ENCODE measurements at places on chromosomes 7 and 10. TPM values are rescaled to one million over a fixed set of nuclear protein-coding genes. Genes with fewer than 3 reads are reported as not detected.

PWWP2B gene
- 14.2 TPM for total RNA-seq

KCND2 gene
- total RNA-seq: 0.59 TPM

GRCh38 chr7:107613439-107613838 lies 33.4 kb downstream of the BCAP29 start:
- no peaks in the 10 kb centered on the region for H3K27me3 ChIP-seq
- H3K4me3 ChIP-seq: no peak overlapping the region
- H3K36me3 ChIP-seq: peaks cover 7% of the 10 kb centered on the region

GRCh38 chr10:43262397-43262901 lies 4.4 kb downstream of the RASGEF1A start:
- peaks cover 45% of the 10 kb centered on the region for H3K27me3 ChIP-seq
- DNase-seq: no peak
- H3K36me3 ChIP-seq: no peaks in the 10 kb centered on the region
- no peak overlapping the region for H3K27ac ChIP-seq
- no peak overlapping the region for H3K4me3 ChIP-seq
- peaks cover 4% of the 10 kb centered on the region for H3K4me1 ChIP-seq

DNA sequence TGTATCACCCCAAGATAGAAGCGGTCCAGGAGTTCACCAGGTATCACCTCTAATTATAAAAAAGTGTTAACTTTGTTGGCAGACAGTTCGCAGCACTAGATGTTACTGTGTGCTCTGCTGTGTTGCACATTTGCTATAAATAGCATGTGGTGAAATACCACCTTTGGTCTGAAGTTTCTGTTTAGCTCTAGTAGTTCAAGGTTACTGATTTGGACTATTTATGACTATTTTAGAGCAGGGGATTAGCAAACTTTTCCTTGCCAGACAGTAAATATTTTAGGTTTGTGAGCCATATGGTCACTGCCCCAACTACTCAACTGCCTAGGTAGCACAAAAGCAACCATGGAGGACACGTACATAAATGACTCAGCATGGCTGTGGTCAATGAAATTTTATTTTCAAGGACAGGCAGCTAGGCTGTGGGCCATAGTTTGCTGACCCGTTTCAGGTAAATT lies 16.5 kb downstream of the DENND10 start:
- H3K27me3 ChIP-seq: no peaks in the 10 kb centered on the region
- H3K27ac ChIP-seq: no peak overlapping the region
- H3K4me3 ChIP-seq: no peak overlapping the region
- H3K4me1 ChIP-seq: no peaks in the 10 kb centered on the region
- DNase-seq: no peak

CC2D2B gene
- 1.0 TPM for total RNA-seq

GRCh38 chr10:122286867-122287266 lies 15.8 kb downstream of the BTBD16 start:
- no peak for DNase-seq
- no peaks in the 10 kb centered on the region for H3K27me3 ChIP-seq
- H3K4me3 ChIP-seq: no peak overlapping the region
- no peaks in the 10 kb centered on the region for H3K36me3 ChIP-seq
- peaks cover under 1% of the 10 kb centered on the region for H3K4me1 ChIP-seq

FBXO24 gene
- 0.61 TPM for total RNA-seq

- DNase-seq: no peak
- no peak overlapping the region for H3K4me3 ChIP-seq
- no peak overlapping the region for H3K27ac ChIP-seq
Observed at GRCh38 chr10:3978761-3979160, 193.8 kb upstream of the KLF6 start.

DNA sequence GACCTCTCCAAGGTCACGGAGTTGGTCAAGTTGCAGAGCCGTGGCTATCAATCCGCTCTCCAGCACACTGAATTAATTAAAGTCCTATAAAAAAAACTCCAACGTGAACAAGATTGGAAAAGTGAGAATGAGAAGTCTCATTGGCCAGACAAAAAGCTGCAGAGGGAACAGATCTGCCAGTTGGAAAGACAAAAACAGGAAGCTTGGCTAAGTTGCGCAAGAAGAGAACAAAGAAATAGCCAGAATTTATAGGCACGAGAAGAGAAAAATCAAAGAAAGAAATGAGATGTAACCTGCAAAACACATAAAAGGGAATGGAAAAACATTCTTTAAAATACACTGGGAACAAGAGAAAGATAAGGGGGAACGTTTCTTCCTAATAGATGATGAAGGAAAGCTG lies 45.7 kb upstream of the CRTAC1 start:
- H3K27ac ChIP-seq: no peak overlapping the region
- H3K36me3 ChIP-seq: no peaks in the 10 kb centered on the region
- H3K27me3 ChIP-seq: peaks cover 82% of the 10 kb centered on the region
- H3K4me1 ChIP-seq: no peaks in the 10 kb centered on the region

DNA sequence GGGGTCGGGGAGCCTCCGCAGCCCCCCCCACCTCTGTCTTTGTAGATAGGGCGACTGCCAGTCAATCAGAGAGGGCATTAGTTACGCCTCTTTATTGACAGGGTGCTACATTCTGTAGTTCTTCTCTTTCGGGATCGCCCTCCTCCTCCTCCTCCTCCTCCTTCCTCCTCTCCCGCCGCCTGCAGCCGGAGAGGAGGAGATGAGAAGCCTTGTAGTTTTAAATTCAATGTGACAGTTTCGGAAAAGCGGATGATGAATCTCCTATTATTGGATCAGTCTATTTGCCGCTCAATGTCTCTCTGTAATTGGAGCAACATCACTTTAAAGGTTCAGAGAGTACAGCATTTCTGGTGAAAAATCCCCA lies 587 bp upstream of the UNCX start:
- H3K4me3 ChIP-seq: peak overlapping the region; percentile 67
- no peak for DNase-seq
- H3K4me1 ChIP-seq: peaks cover 16% of the 10 kb centered on the region
- no peak overlapping the region for H3K27ac ChIP-seq
- H3K36me3 ChIP-seq: peaks cover 3% of the 10 kb centered on the region
- H3K27me3 ChIP-seq: peaks cover 78% of the 10 kb centered on the region

DNA sequence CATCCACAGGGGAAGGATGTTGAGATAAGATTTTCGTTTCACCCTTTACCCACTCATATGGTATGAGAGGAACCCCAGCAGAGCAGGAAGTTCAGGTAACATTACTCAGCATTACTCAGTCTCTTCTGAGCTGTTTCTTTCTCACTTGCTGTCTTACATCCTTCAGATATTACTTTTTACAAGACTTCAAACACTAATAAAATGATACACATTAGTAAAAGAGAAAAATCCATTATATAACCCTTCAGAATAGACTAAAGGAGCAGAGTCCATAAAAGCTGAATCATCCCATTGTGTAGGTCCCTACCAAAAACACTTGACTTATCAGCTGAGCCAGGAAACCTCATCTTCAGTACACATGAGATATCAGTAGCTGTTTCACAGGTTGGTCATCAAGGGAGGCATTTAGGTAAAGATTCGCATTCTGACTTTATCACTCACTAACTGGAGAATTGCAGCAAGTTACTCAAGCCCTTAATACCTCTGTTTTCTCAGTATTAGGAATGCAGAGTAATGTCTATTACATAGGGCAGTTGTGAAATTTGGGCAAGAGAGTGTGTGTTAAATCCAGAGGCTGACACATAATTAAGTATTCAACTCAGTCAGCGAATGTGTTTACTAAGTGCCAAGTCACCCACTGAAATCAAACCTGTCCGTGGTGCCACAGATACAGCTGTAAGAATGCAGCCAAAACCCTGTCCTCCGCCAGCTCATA lies 44.7 kb downstream of the KLF6 start:
- H3K4me1 ChIP-seq: peaks cover 4% of the 10 kb centered on the region
- no peak overlapping the region for H3K4me3 ChIP-seq
- no peaks in the 10 kb centered on the region for H3K27me3 ChIP-seq
- DNase-seq: no peak
- no peak overlapping the region for H3K27ac ChIP-seq

- no peak overlapping the region for H3K27ac ChIP-seq
- H3K27me3 ChIP-seq: peaks cover 2% of the 10 kb centered on the region
- no peak overlapping the region for H3K4me3 ChIP-seq
Observed at GRCh38 chr10:112912410-112912928, 37.6 kb upstream of the TCF7L2 start.

GRCh38 chr7:43771128-43771527 lies 12.6 kb downstream of the BLVRA start:
- H3K27me3 ChIP-seq: no peaks in the 10 kb centered on the region
- H3K36me3 ChIP-seq: peaks cover 8% of the 10 kb centered on the region
- no peak overlapping the region for H3K27ac ChIP-seq
- DNase-seq: no peak

PRSS37 gene
- total RNA-seq: not detected

DNA sequence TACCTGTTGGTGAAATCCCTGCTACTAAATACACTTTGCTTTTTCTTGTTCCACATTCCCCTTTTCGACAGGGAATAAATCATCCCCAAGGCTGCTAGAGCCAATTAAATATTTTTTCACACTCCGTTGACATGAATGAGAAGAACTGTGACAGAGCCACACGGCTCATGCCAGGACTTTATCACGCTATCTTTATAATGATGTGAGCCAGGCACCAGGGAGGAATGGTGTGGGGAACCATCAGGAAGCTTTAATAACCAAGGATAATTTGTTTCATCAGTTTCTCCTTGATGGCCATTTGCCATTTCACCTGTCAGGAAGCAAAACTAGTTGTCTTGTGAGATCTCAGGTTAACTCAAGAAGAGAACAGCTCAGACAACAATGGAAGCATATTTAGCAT lies 193.0 kb upstream of the C7orf33 start:
- H3K4me1 ChIP-seq: peaks cover 32% of the 10 kb centered on the region
- no peak for DNase-seq
- no peak overlapping the region for H3K4me3 ChIP-seq
- H3K27ac ChIP-seq: no peak overlapping the region
- no peaks in the 10 kb centered on the region for H3K36me3 ChIP-seq
- no peaks in the 10 kb centered on the region for H3K27me3 ChIP-seq

- H3K27ac ChIP-seq: no peak overlapping the region
- no peaks in the 10 kb centered on the region for H3K27me3 ChIP-seq
- H3K36me3 ChIP-seq: peaks cover 24% of the 10 kb centered on the region
- no peak for DNase-seq
Observed at GRCh38 chr10:115402699-115403098, 309.5 kb downstream of the ATRNL1 start.

GRCh38 chr7:84088802-84089201 lies 105.8 kb downstream of the SEMA3A start:
- no peak overlapping the region for H3K4me3 ChIP-seq
- H3K27me3 ChIP-seq: no peaks in the 10 kb centered on the region
- H3K4me1 ChIP-seq: peaks cover 38% of the 10 kb centered on the region
- no peak for DNase-seq
- H3K36me3 ChIP-seq: peaks cover 3% of the 10 kb centered on the region

GRCh38 chr10:93704451-93704850 lies 2.1 kb upstream of the FRA10AC1 start:
- no peaks in the 10 kb centered on the region for H3K27me3 ChIP-seq
- H3K36me3 ChIP-seq: no peaks in the 10 kb centered on the region
- peaks cover 3% of the 10 kb centered on the region for H3K4me1 ChIP-seq
- H3K4me3 ChIP-seq: no peak overlapping the region
- H3K27ac ChIP-seq: no peak overlapping the region
- DNase-seq: no peak

PPP1R9A gene
- 22.7 TPM for total RNA-seq

GRCh38 chr10:43238462-43238861 lies 28.4 kb downstream of the RASGEF1A start:
- H3K4me1 ChIP-seq: no peaks in the 10 kb centered on the region
- no peaks in the 10 kb centered on the region for H3K36me3 ChIP-seq
- no peak overlapping the region for H3K4me3 ChIP-seq
- peaks cover 18% of the 10 kb centered on the region for H3K27me3 ChIP-seq
- no peak for DNase-seq

SPDYE2B gene
- total RNA-seq: not detected

LIPN gene
- total RNA-seq: not detected

- no peak overlapping the region for H3K4me3 ChIP-seq
- no peaks in the 10 kb centered on the region for H3K36me3 ChIP-seq
- no peak for DNase-seq
- peaks cover 12% of the 10 kb centered on the region for H3K4me1 ChIP-seq
- no peaks in the 10 kb centered on the region for H3K27me3 ChIP-seq
- H3K27ac ChIP-seq: no peak overlapping the region
Observed at GRCh38 chr10:20986049-20986448, 88.9 kb upstream of the NEBL start.

- no peak overlapping the region for H3K27ac ChIP-seq
- no peak for DNase-seq
- no peak overlapping the region for H3K4me3 ChIP-seq
- H3K36me3 ChIP-seq: no peaks in the 10 kb centered on the region
Observed at GRCh38 chr10:2906974-2907373, 160.4 kb upstream of the PFKP start.

DNA sequence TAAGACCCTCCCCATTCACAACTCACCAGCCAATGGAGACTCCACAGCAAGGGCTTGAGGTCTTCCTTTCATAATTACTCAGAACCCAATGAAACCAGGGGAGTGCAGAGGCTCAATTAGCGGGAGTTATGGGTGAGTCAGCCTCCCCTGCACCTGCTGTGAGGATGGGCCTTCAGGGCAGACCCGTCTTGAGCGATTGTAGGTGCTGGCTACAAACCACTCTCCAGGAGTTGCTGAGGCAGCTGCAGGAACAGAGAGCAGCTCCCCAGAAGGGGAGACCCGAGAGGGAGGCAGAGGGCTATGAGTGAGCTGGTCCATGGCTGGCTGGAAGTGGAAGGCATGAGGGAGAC lies 58.5 kb upstream of the SORCS3 start:
- no peak overlapping the region for H3K4me3 ChIP-seq
- no peak overlapping the region for H3K27ac ChIP-seq
- no peaks in the 10 kb centered on the region for H3K36me3 ChIP-seq
- peaks cover 8% of the 10 kb centered on the region for H3K27me3 ChIP-seq
- no peak for DNase-seq

Data from neural crest cell (in vitro differentiated cells).